Stimulated activated naive CD4-positive, alpha-beta T cell treated with Interleukin-2 at 50 U/mL for 16 hours (primary cell): ENCODE measurements at places on chromosomes 11 and 22.

GRCh38 chr11:45052361-45052760 lies 94.1 kb upstream of the PRDM11 start:
- DNase-seq = no peak

- peak; percentile 31 for DNase-seq
Measured at GRCh38 chr11:121591405-121592033, 138.8 kb upstream of the SORL1-AS1 start.

DNA sequence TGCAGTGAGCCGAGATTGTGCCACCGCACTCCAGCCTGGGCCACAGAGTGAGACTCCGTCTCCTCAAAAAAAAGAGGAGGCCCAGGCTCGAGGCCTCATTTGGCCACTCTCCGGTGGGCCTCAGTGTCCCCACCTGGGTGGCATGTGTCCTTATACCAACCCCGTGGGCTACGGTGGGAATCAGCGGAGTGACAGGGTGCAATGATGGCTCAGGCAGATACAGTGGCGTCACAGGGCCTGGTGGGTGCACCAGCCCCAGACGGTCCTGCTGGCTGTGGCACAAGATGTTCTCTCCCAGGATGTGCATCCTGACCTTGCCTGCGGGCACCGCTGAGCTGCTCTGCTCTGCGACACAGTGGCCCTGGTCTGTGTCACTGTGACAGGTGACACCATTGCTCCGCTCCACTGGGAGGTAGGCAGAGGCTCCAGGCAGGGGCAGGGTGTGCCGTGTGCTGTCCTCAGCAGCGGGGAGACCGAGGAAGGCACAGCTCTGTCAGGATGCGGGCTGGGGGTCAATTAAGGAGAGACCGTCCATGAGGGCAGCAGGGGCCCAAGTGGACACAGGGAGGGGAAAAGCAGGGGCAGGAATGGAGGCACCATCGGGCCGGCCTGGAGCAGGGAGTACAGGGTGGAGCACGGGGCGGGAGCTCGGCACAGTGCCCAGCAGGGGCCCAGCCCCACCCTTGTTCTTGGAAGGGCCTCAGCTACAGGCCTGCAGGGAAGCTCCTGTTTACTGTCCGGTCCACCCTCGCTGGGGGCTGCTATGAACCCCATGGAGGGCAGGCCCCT lies 21.7 kb upstream of the TH start:
- no peak for DNase-seq

DNA sequence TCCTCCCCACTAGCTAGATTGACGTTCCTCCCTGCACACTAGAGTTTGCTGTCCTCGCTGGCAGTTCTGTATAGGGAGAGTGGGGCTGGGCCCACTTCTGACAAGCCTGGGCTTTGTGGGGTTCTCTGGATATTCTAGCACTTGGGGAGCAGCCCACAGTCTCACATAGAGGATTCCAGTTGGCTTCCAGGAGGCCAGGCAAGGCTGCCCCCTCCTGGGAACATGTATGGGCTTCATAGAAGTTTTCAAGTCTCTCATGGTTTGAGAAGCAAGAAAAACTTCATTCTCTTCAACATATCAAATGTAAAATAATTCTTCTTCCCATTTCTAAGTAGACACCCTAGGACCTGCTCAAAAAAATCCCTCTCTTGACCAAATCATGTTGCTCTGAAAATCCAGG lies 87.5 kb downstream of the NAV2 start:
- DNase-seq = no peak

DNA sequence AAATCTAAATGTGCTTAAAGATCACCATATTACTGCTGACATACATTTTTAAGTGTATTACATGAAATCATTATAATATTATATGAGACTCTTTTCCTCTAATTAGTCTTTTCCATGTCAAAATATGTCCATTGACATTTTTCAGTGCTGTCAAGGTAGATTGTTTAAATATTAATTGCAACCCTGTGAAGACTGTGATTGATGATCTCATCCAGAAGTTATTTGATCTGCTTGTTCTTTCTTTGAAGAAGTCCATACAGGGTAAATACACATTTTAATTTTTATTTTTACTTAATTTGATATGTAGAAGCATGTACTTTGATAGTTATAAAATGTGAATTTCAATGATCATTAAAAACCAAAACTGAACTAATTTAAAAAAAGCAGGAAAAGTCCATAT lies 38.4 kb downstream of the DYNC2H1 start:
- no peak for DNase-seq

- DNase-seq = peak; percentile 10
Measured at GRCh38 chr11:77147668-77148321, 19.7 kb downstream of the MYO7A start.

GRCh38 chr11:12430954-12431595 lies 53.7 kb downstream of the PARVA start:
- DNase-seq = no peak

DNA sequence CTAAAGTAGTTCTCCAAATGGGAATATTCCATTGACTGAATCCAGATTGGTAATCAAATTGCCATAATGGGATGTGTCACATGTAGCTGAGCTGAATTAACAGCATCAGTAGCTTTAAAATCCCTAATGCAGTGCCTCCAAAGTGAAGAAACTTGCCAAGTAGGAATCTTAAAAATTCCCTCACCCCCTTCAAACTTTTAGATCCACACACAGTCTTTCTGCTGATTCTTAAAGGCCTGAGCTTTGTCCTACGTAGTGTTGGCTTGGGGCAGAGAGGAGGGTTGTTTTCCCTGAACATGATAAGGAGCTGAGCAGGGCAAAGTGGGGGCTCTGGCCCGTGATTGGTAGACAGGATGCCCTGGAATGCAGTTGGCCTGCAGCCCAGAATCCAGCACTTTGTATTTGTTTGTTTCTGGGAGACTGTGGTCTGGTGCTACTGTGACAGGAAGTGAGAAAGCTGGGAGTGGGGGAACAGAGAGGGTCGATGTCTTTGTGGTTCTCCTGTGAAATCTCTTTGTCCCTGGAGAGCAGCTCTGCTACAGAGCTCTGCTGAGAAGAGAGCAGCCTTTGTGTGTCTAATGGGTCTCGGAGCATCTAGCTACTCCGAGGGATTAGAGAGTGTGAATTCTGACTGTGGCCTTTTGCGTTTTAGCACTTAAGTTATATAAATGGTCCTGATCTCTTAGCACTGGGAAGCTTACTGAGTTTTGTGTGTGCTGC lies 16.9 kb downstream of the CTNND1 start:
- DNase-seq = no peak

DNA sequence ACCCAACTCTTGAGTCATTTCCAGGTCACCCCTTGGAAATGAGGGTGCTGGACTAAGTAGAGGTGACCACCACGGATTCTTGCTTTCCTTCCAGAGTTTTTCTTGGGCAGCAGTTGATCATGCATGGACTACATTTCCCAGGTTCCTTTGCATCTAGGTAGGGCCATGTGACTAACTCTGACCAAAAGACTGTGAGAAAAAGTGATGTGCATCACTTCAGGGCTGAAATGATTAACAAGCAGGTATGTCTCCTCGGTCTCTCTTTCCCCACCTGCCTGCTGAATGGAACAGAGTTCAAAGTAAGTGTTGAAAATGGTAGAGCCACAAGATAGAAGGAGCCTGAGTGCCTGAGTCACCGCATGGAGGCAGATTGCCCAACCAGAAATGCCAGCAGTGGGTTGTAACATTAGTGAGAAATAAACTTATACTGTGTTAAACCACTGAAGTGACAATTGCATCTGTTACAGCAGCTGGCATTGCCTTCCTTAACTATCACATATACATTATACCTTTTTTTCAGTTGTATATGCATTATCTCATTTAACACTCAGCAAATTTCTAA lies 113.5 kb downstream of the MN1 start:
- DNase-seq = no peak

DNA sequence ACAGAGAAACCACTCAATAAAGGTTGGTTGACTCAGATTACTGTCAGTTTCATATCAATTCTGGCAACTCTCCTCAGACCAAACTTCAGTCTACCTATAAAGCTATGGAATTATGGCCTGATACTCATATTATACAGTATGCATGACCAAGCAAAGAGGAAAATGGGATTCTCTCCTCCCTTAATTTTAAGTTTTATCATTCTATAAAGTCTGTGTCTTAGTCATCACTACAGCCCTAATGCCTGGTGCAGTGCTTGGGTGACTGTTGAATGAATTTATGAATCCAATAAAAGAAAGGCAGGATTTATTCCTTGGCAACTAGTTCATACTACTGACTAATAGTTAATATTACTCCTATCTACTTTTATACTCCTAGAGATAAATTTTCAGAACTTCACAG lies 37.6 kb upstream of the GRAMD1B start:
- no peak for DNase-seq

DNA sequence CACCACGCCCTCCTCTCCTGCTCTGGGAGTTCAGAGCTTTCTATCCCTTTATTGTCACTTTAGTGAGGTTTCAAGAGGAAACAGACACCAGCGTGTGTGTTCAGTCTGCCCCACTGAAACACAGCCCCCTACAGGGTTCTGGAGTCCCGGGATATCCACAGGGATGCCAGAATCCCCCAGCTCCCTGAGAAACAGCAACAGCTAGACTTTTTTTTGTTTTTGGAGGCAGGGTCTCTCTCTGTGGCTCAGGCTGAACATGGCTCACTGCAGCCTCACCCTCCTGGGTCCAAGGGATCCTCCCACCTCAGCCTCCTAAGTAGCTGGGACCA lies 10.4 kb downstream of the SULT4A1 start:
- DNase-seq = no peak

- no peak for DNase-seq
Measured at GRCh38 chr22:42955087-42955635, 59.8 kb downstream of the PACSIN2 start.

DNA sequence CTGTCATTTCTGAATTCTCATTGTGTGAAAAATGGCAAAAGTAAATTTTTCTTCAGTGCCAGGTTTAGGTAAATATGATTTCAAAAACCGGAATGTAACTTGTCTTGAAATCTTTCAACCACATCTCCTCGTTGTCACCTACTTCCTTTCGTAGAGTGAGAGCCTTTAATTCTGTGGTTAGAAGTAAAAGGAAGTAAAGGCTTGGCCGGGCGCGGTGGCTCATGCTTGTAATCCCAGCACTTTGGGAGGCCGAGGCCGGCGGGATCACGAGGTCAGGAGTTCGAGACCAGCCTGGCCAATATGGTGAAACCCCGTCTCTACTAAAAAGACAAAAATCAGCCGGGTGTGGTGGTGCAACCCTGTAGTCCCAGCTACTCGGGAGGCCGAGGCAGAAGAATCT lies 29.8 kb downstream of the SGSM3 start:
- no peak for DNase-seq

DNA sequence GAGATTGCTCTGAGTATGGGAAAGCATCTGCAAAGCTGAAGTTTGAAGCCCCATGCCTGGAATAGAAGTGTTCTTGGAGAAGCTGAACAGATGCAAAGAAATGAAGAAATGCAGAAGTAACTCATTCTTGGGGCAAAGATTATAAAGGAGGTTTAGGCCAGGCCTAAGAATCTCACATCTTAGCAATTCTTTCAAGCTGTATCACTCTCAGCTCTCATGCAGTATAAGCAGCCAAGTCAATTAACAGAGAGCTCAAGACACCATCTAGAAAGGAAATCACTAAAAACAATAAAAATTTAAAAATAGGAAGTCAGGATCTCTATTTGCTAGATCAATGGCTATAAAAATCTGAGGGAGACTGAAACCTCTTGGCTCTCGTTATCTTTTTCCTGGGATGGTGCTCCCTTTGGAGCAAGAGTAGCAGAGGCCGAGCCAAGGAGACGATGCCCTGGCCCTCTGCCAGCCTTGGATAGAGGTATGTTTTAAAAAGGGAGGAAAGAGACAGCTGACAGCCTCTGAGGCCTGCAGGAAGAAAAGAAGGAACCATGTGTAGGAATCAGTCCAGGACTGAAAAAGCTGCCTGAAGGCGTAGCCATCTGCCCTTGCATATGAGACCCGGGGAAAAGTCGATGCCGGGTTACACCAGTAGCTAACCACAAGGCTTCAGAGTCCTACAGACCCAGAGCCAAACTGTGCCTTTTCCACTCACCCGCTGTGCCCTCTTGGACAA lies 229.8 kb downstream of the BLID start:
- DNase-seq = no peak

DNA sequence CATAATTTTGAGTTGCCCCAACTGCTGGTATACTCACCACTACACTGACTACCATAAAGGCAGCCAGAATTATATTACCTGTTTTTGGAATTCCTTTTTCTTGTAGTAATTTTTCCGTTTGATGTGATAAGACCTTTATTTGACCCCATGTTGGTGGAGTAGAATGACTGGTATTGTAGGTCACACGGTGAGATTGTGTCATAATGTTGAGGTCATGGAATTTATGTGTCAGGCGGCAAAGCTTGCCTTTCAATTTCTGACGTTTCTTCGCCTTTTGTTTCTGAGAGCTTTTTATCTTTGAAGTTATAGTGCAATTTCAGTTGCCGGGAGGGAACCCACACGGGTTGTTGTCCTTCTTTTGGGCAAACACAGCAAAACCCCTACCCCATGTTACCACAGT lies 13.0 kb downstream of the OR52K1 start:
- no peak for DNase-seq

DNA sequence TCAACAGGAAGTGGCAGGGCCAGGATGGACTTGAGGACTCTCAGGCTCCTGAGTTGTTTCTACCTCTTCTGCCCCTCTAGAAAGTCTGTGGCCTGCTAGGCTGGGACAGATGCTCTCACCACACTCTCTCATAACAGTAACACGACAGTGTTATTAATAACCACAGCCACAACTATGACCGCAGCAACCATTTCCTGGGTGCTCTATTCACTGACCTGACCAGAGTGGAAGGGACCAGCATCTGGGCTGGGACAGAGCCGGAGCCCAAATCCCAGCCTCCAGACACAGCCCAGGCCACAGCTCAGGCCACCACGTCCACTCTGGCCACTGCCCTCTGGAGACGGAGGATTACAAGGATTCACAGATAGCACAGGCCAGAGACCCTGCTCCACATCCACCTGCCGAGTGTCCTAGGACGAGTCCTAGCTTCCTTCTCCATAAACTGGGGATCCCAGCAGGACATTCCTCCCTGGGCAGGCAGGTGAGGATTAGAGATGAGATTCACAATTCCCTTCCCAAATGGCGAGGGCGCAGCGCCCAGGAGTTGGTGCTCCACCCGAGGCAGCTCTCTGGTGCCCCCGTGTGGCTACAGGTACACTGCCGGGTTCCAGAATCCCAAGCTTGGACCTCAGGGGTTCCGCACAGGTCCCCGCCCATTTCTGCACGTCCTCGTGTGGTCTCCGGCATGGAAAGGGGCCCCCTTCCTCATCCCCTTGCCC lies 7.1 kb downstream of the PNPLA5 start:
- peak; percentile 19 for DNase-seq

- no peak for DNase-seq
Measured at GRCh38 chr11:103055221-103055890, 36.6 kb downstream of the DCUN1D5 start.

DNA sequence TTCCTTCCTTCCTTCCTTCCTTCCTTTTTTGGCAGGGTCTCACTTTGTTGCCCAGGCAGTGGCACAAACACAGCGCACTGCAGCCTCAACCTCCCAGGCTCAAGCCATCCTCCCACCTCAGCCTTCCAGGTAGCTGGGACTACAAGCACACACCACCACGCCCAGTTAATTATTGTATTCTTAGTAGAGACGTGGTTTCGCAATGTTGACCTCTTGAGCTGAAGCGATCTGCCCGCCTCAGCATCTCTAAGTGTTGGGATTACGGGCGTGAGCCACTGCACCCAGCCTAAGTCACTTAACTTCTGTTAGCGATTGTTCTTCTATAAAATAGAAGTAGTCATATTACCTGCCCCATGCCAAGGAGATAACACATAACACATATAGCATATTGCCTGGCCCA lies 2.8 kb upstream of the SYTL2 start:
- DNase-seq = no peak
